ENCODE measurements at places on chromosomes 5 and 9. TPM values are rescaled to one million over a fixed set of nuclear protein-coding genes. Genes with fewer than 3 reads are reported as not detected.

Gene FOXD4
- total RNA-seq, result 0.51 TPM

Gene CFAP77
- 2.4 TPM for total RNA-seq

Gene BTNL9
- total RNA-seq, result 13.0 TPM

Gene PCDHB5
- 11.3 TPM for total RNA-seq

Gene ST8SIA4
- 0.82 TPM for total RNA-seq

Gene SMIM33
- total RNA-seq, result not detected

Gene CMYA5
- 26.1 TPM for total RNA-seq

Gene CCDC183
- total RNA-seq, result 45.0 TPM

Gene ADAMTSL1
- total RNA-seq, result 18.1 TPM

Gene GFPT2
- 3.2 TPM for total RNA-seq

Gene PPP6C
- total RNA-seq, result 28.8 TPM

Gene HINT2
- total RNA-seq, result 39.7 TPM

- no peak overlapping the region for H3K27ac ChIP-seq
- no peak for DNase-seq
- H3K27me3 ChIP-seq, result no peaks in the 10 kb centered on the region
- H3K4me3 ChIP-seq, result no peak overlapping the region
These were observed 1043.4 kb upstream of the CDH10 start for GRCh38 chr5:25688156-25688555.

GRCh38 chr5:58462623-58463230, 2.8 kb upstream of the PLK2 start:
- DNase-seq, result peak; percentile 24
- no peaks in the 10 kb centered on the region for H3K36me3 ChIP-seq
- no peak overlapping the region for H3K27ac ChIP-seq
- H3K4me1 ChIP-seq, result no peaks in the 10 kb centered on the region

DNA sequence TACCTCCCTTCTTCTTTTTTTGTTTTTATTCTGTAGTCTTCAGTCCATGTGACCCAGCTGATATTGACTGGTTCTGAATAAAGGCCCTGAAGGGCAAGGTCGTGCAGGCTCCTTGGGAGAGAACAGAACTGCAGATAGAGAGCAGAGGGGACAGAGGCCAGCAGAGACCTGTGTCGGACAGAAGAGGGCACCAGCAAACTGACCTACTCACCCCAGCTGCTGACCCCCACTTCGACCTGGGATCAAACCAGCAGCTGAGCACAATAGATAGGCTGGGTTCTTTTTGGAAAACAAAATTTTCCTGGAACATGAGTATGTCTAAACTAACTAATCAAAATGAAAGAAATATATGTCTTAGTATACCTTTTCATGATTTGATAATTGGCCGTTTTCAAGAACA, 695.1 kb downstream of the NR2F1-AS1 start:
- H3K27ac ChIP-seq, result no peak overlapping the region
- H3K27me3 ChIP-seq, result no peaks in the 10 kb centered on the region
- no peak overlapping the region for H3K4me3 ChIP-seq
- DNase-seq, result no peak
- H3K4me1 ChIP-seq, result no peaks in the 10 kb centered on the region

DNA sequence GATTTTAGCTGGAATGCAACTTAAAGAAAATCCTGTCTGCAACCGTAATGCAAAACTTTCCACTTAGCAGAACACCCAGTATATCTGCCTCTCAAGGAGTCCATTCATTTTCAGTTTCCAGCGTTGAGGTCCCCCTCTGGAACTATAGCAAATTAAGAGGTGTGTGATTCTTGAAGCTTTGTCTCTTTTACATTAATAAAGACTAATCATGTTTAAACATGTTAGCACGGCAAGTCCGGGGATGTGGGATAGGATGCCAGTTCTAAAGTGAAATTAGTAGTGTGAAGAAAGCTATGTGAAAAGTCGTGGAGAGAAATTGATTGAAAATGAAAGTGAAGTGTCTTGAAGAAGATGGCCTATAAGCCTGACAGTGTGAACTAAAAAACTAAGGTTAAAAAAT, 429.1 kb downstream of the NR2F1-AS1 start:
- H3K4me1 ChIP-seq, result no peaks in the 10 kb centered on the region
- H3K27me3 ChIP-seq, result no peaks in the 10 kb centered on the region
- DNase-seq, result no peak
- H3K36me3 ChIP-seq, result no peaks in the 10 kb centered on the region
- H3K27ac ChIP-seq, result no peak overlapping the region

DNA sequence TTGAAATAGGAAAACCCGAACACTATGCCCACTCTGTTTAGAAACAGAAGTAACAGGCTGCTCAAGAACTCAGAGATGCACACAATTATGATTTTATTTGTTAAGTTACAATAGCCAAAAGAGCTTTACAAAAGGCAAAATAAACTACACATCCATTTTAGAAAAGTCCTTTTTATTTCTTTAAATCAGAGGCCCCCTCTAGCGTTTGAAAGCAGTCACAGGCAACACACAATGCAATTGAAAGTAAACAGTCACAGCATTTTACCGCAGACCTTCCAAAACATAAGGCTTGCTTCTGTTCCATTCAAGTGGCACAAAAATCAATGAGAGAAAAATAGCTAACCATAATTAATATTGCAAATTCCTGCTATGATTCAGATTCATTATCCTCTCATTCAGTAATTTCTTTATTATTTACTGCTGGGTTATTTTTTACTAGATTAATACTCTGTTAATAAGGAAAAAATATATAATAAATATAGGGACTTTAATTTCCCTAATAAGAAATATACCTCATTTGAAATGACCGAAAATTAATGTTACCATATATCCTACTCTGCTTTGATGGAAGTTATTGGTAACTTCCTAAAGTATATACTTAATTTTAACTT, 78.3 kb downstream of the CEP120 start:
- no peak overlapping the region for H3K4me3 ChIP-seq
- no peaks in the 10 kb centered on the region for H3K27me3 ChIP-seq
- no peaks in the 10 kb centered on the region for H3K36me3 ChIP-seq
- H3K4me1 ChIP-seq, result no peaks in the 10 kb centered on the region
- H3K27ac ChIP-seq, result no peak overlapping the region

DNA sequence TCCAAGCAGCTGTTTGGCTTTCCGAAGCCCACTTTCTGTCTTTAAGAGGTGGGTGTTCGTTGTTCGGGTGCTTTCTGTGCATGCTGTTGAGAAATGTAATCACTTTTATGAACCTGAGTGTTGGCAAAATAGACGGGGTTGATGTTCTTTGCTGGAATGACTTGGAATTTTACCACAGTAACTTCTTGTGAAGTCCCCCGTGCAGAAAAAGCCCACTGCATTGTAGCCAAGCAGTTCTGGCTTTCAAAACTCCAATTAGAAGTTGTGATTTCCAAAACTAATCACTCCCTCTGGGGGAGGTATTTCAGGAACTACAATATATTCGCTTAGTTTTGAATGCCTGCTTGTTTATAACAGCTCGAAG, 111.1 kb downstream of the PAM start:
- H3K36me3 ChIP-seq, result no peaks in the 10 kb centered on the region
- no peaks in the 10 kb centered on the region for H3K4me1 ChIP-seq
- DNase-seq, result no peak

DNA sequence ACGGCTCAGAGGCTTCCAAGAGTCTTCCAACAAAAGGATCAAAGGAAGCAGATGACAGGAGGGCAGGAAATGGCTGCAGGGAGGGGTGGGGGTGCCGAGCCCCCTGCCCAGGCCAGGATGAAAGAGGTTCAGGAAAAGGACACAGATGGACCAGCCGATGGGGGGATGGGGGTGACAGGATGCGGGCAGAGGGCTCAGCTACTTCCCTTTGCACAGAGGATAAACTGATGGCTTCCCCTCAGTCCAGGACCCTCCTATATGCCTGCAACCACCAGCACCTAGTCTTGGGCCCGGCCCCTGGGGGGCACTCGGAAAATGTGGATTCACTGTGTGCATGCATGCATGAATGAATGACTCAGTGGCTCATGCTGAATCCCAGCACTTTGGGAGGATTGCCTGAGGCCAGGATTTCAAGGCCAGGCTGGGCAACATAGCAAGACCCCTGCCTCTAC, 148.2 kb downstream of the C9orf50 start:
- no peaks in the 10 kb centered on the region for H3K27me3 ChIP-seq
- no peak overlapping the region for H3K4me3 ChIP-seq
- no peak for DNase-seq
- H3K36me3 ChIP-seq, result no peaks in the 10 kb centered on the region
- H3K27ac ChIP-seq, result no peak overlapping the region
- no peaks in the 10 kb centered on the region for H3K4me1 ChIP-seq

- H3K4me3 ChIP-seq, result no peak overlapping the region
- H3K36me3 ChIP-seq, result no peaks in the 10 kb centered on the region
- no peak overlapping the region for H3K27ac ChIP-seq
- DNase-seq, result no peak
These were observed 6.1 kb downstream of the SAPCD2 start for GRCh38 chr9:137064027-137064879.

DNA sequence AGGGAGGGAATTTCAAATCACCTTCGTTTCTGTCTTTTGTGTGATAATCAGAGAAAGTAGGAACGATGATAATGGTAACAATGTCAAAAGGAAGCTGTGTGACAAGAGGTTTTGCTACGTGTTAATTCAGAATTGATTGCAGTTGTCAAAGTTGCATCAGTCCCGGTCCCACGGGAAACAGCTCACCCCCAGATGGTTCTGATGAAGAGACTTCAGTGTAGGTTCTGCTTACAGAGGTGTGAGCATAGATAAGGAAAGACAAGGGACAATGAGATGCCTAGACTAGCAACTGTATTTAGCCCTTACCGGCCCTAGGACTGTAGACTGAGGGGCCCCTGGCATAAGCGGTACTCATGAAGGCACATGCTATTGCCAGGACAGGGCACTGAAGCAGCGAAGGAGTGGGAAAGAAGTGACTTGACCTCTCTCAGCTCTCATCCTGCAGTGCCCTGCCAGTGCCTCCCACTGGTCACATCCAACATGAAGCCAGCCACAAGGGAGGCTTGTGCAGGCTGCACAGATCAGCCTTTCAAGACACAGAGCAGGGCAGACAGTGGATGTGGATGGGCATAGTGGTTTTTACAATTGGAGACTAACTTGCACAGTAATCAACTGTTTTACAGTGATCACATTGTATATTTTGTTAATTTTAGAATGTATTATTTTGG, 21.1 kb downstream of the PDE8B start:
- no peaks in the 10 kb centered on the region for H3K4me1 ChIP-seq
- no peak overlapping the region for H3K27ac ChIP-seq
- H3K27me3 ChIP-seq, result no peaks in the 10 kb centered on the region

GRCh38 chr9:121542025-121542424, 42.4 kb upstream of the GGTA1 start:
- H3K36me3 ChIP-seq, result no peaks in the 10 kb centered on the region
- DNase-seq, result no peak
- no peaks in the 10 kb centered on the region for H3K27me3 ChIP-seq
- no peak overlapping the region for H3K27ac ChIP-seq
- no peaks in the 10 kb centered on the region for H3K4me1 ChIP-seq
- H3K4me3 ChIP-seq, result no peak overlapping the region

GRCh38 chr9:83330207-83331196, 207.7 kb downstream of the FRMD3 start:
- no peaks in the 10 kb centered on the region for H3K36me3 ChIP-seq
- H3K27ac ChIP-seq, result no peak overlapping the region
- H3K4me3 ChIP-seq, result no peak overlapping the region
- DNase-seq, result no peak
- H3K4me1 ChIP-seq, result no peaks in the 10 kb centered on the region
- no peaks in the 10 kb centered on the region for H3K27me3 ChIP-seq

GRCh38 chr9:135290086-135290485, 189.5 kb upstream of the PPP1R26 start:
- no peaks in the 10 kb centered on the region for H3K36me3 ChIP-seq
- H3K4me1 ChIP-seq, result no peaks in the 10 kb centered on the region
- H3K27ac ChIP-seq, result no peak overlapping the region

GRCh38 chr5:148970228-148970627, 92.6 kb downstream of the SH3TC2 start:
- DNase-seq, result peak; percentile 90
- H3K27ac ChIP-seq, result peak overlapping the region; percentile 72
- no peak overlapping the region for H3K4me3 ChIP-seq
- H3K36me3 ChIP-seq, result no peaks in the 10 kb centered on the region
- H3K4me1 ChIP-seq, result peaks cover 16% of the 10 kb centered on the region

GRCh38 chr9:134552349-134552990, 89.1 kb upstream of the COL5A1 start:
- no peaks in the 10 kb centered on the region for H3K4me1 ChIP-seq
- H3K27ac ChIP-seq, result no peak overlapping the region
- DNase-seq, result no peak
- no peaks in the 10 kb centered on the region for H3K27me3 ChIP-seq
- no peak overlapping the region for H3K4me3 ChIP-seq
- H3K36me3 ChIP-seq, result no peaks in the 10 kb centered on the region

DNA sequence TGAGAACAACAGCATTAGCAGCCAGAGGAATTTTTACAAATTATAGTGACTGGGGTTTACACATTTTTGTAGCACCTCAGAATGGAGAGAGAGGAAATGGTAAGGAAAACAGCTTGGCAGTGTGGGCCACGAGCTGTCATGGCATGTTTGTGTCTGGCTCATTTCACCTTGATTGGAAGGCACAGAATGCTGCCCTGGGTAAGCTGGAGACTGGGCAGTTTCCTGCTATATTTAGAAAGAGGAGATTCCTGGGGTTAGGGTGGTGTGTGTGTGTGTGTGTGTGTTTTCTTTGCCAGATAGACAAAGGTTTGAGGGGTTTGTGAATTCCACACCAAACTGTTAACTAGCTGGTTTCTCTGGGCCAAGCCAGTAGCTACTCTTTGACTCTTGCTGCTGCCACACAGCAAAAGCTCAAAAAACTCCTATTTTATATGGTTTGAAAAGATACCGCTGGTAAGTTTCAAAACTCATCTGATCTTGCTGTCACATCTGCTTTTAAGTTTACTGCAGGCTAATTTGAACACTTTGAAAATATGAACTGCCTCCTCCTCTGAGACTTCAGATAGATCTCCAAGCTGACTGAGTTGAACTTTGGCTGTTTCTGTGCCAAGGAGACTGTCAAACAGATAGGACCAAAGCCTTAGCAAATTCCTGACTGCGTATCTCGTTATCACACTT, 9.1 kb downstream of the ARHGAP26 start:
- H3K4me1 ChIP-seq, result no peaks in the 10 kb centered on the region
- H3K27ac ChIP-seq, result peak overlapping the region; percentile 3
- no peaks in the 10 kb centered on the region for H3K27me3 ChIP-seq
- DNase-seq, result peak; percentile 24

DNA sequence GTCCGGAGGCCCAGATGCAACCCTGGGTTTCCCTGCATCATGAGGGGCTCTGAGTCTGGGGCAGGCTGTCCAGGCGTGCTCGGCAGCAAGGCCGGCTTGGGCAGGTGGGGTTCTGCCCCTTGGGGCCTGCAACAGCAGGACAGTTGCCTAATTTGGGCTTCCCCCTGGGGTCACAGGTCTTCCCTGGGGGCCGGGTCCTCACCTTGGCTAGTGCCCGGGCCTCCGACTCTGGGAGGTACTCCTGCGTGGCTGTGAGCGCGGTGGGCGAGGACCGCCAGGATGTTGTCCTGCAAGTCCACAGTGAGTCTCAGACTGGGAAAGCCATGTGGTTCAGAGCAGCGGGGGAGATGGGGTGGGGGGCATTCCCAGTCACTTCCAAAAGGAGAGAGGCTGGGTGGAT, 82.1 kb upstream of the ASS1 start:
- H3K36me3 ChIP-seq, result no peaks in the 10 kb centered on the region
- DNase-seq, result no peak
- H3K27ac ChIP-seq, result no peak overlapping the region
- no peak overlapping the region for H3K4me3 ChIP-seq

- H3K27me3 ChIP-seq, result no peaks in the 10 kb centered on the region
- no peaks in the 10 kb centered on the region for H3K4me1 ChIP-seq
- no peak for DNase-seq
- H3K4me3 ChIP-seq, result no peak overlapping the region
- H3K36me3 ChIP-seq, result no peaks in the 10 kb centered on the region
These were observed 459.3 kb downstream of the MAT2B start for GRCh38 chr5:163964671-163965070.

All from prostate gland (tissue), 2 donors.